Activated naive CD4-positive, alpha-beta T cell treated with anti-CD3 and anti-CD28 coated beads, Interleukin-2, amount 50 U/mL, for 72 hours (primary cell): ENCODE measurements at places on chromosomes 4 and X. TPM values are rescaled to one million over a fixed set of nuclear protein-coding genes. Genes with fewer than 3 reads are reported as not detected.
A peak's percentile ranks its signal among the peaks of the same experiment; 100 is the strongest.

Gene FGFBP1
- not detected for total RNA-seq

Gene HOPX
- total RNA-seq, result 33.5 TPM

Gene SLC25A6
- total RNA-seq, result 645 TPM

Gene SLC25A53
- 8.1 TPM for total RNA-seq

Gene HDAC8
- 31.2 TPM for total RNA-seq

Gene JAKMIP1
- total RNA-seq, result 7.4 TPM

Gene ADGRG2
- not detected for total RNA-seq

Gene BEX1
- total RNA-seq, result 0.46 TPM

Gene GC
- not detected for total RNA-seq

Gene PNMA6A
- 0.16 TPM for total RNA-seq

Gene PTCHD1
- not detected for total RNA-seq

Gene CENPI
- total RNA-seq, result 25.4 TPM

DNA sequence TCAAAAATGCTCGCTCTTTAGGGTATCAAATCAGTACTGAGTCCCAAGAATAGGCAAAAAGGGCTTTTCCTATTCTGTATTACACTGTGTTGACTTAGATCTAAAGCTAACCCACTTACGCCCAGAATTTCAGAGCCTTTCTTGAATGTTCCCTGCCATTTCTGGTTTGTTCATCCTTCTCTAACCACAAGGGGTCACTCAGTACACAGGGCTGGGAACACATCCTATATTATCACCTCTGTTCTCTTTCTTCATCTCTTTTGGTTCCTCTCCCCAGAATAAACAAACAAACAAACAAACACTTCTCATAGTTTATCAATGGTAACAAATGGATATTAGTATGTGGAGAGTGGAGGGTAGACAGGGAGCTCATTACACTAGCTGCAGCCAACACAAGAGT, 25.5 kb upstream of the MORC4 start:
- DNase-seq, result no peak

- DNase-seq, result peak; percentile 87
Measured at GRCh38 chrX:12949927-12950656, 24.8 kb upstream of the TMSB4X start.

DNA sequence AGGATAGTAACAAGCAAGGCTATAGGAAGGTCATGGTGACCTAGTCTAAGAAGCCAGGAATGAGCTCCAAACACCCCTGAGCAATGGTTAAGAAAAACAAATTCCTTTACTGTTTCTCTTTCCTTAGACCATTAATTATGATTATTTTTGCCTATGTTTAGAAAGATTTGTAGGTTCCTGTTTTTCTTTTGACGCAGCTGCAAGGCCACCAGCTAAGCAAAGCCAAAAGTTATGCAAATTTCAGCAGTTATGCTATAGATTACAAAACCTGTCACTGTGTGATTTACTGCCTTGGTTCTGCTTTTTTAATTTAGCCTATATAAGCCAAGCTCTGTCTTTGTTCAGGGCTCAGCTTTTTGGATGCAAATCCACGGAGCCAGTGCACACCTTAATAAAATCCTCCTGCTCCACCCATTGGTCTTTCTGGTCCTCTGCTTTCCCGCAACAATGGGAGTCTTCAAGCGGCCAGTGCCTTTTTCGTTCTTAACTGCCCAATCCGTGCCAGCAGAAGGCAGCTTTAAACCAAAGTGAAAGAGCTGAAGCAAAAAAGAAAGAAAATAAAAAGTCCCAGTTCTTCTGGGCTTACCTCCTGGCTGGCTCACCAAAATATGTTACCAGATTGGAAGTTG, 1.4 kb upstream of the CEP135 start:
- DNase-seq, result no peak

DNA sequence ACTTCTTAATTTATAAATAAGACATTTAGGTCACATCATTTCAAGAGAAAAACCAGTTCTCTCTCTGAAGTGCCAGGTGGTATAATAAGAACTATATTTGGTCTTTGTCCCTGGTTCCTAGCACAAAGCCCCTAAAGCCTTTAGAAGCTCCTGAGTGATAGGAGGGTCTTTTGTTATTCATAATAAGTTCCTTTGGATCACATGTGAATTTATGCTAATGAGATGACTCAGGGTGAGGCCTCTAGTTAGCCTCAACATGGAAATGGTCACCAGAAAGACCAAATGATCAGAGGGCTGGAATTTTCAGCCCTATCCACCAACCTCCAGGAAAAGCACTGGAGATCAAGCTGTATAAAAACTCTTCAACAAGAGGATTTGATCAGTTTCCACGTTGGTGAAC, 68.1 kb upstream of the BLTP1 start:
- DNase-seq, result no peak

DNA sequence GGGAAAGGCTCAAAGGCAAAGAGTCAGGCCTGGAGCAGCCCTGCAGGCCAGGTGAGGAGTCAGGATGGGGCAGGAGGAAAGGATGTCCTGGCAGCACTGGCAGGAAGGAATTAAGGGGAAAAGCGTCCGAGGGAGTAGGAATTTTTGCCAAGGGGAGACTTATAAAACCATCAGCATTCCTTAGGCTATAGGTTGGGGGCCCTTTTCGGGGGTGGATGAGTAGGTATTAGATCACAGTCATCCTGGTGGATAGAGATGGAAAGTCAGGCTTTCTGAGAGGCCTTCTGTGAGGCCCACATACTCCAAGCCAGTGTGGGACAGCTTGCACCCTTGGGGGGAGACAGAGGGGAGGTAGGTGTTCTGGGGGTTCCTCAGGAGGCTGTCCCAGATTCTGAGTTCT, 12.3 kb downstream of the STARD8 start:
- no peak for DNase-seq

- no peak for DNase-seq
Measured at GRCh38 chr4:169079942-169080827, 70.1 kb upstream of the CBR4 start.

GRCh38 chrX:54922547-54922946, 1.9 kb downstream of the TRO start:
- DNase-seq, result no peak

- DNase-seq, result no peak
Measured at GRCh38 chr4:152160225-152160800, 375.6 kb downstream of the FBXW7 start.

GRCh38 chr4:104486716-104487504, 7.8 kb downstream of the CXXC4 start:
- no peak for DNase-seq

DNA sequence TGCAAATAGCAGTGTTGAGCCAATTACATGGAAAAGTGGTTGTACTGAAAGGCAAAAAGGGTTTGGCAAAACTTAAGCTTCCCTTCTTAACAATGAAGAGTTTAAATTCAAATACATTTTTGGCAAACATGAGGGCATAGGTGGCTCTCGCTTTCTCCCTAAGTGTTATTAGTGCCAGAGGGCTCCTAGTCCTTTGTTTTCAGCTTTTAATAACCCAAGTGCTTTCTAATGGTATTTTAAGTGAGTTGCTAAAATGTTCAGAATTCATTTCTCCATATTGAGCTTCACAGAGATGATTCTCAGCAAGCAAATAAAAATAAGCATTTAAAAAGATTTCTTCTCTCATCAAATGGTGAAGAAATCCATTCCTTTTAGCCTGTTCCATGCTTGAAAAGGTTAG, 123.7 kb downstream of the HS6ST2 start:
- no peak for DNase-seq

GRCh38 chrX:107712231-107713202, 63.1 kb downstream of the TSC22D3 start:
- DNase-seq, result no peak

DNA sequence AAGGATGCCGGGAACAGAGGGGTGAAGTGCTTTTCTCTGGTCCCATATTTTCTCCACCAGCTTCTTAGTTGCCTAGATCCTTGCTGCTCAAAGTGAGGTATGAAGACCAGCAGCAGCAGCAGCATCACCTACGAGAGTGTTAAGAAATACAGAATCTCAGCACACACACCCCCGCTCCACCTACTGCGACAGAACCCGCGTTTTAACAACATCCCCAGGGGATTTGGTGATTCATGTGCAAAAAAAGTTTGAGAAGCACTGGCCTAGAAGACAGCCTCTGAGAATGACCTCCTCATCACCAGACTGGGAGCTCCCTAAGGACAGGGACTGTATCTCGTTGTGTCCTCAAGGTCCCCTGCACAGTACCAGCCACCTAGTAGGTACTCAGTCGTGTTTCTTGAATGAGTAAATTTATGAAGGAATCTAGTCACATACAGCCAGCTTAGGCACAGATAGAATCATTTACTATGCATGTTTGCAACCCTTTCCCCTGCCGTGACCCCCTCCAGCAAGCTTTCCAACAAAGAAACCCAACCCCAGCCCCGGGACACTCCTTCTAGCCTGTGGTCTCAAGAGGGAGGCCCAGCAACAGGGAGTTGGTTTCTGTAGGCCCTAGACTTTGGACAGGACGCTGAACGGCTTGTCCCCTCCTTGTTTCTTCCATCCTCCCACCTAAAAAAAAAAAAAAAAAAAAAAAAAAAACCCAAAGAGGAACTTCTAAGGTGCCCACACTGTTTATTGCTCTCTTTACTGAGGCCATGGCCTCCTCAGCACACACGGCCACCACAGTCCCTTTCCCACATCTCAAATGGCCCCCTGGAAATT, 21.5 kb downstream of the RTL5 start:
- no peak for DNase-seq

DNA sequence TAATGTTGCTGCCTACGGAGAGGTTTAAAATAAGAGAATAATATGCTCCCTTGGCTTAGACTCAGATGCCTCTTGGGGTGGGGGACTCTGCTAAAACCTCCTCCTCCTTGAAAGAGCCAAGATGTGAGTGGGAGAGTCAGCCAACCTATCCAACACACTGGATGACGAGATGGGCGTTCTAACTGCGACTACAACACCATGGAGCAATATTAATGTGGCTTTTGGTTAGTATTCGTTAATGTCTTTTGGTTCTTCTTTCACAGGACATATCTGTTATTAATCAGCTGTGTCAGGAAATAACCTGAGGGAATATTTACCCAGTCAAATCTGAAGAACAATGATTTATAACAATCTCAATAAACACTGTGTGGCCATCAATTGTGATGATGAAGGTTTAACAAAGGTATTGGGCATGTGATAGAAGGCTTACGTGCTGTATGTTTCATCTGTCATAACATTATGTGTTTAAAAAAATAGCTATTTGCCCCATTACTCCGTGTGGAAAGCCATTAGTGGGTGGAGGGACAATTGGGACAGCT, 143.5 kb upstream of the FTHL17 start:
- DNase-seq, result no peak

GRCh38 chr4:78057135-78057599, at the start of gene FRAS1:
FRAS1 (plus strand) TSS chr4:78057323; CDS start chr4:78058010, 687 bp downstream.
- peak; percentile 6 for DNase-seq

- DNase-seq, result no peak
Measured at GRCh38 chr4:169070895-169071218, 60.8 kb upstream of the CBR4 start.

GRCh38 chr4:107616838-107617389, 103.1 kb downstream of the PAPSS1 start:
- DNase-seq, result no peak

DNA sequence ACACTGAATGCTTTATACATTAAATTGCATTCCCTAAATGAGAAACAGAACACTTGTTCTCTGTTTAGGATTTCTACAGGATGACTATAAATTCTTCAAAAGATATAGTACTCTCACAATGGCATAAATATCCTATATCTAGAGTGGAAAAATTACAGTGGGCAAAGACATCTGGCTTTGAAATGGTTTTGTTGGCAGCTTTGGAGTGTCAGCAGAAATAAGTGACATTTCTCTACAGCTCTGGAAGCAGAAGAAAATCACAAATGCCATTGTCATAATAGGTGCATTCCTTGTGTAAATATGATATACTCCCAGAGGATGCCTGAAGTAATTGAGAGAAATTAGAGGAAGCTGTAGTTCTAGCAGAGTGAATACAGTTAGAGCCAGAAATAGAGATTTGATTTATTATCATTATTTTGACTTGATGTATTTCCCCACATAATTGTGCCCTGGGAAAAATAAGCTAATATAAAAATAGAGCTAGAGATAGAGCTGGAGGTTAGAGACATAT, 95.9 kb upstream of the GALNTL6 start:
- no peak for DNase-seq

GRCh38 chr4:41718907-41719306, 29.6 kb downstream of the PHOX2B start:
- DNase-seq, result no peak

- no peak for DNase-seq
Measured at GRCh38 chr4:81930506-81931238, 443.1 kb downstream of the HNRNPD start.

DNA sequence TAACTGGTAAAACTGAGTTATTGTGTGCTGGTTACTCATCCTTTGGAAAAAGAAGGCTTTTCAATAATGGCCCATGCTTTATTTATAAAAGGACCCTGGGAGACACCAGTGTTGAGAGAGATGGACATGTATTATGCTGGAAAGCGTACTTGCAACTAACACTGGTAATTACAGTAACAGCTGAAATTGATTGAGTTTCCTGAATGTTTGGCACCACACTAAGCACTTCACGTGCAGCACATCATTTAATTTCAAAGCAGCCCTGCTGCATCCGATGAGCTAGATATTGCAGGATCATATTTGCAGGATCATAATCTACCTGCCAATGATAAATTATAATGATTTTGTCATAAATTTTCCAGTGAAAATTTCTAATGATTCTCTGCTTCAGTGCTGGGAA, 81.5 kb downstream of the QRFPR start:
- DNase-seq, result no peak

- peak; percentile 48 for DNase-seq
Measured at GRCh38 chr4:108172231-108172752, 3.6 kb upstream of the LEF1 start.

- no peak for DNase-seq
Measured at GRCh38 chr4:183286590-183287308, 33.3 kb downstream of the CLDN22 start.

- DNase-seq, result no peak
Measured at GRCh38 chrX:1529328-1529727, 7.7 kb downstream of the P2RY8 start.

- no peak for DNase-seq
Measured at GRCh38 chr4:15327311-15328298, 100.2 kb upstream of the C1QTNF7 start.

- no peak for DNase-seq
Measured at GRCh38 chr4:68462691-68463090, 15.4 kb downstream of the TMPRSS11E start.

DNA sequence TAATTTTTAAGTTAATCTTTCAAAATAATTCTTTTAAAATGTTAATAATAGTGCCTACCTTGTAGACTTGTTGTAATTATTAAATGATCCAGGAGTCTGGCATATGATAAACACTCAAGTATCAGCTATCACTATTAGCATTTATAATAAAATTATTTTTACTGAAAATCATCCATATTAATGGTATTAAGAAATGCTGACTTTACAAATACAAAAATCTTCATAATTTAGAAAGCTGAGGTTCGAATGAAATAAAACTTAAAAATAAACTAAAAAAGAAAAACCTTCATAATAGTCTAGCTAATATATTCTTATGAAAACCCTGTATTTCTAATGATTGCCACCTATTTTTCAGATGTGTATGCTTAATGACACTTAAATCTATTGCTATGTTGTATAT, 5.2 kb downstream of the MGARP start:
- no peak for DNase-seq

GRCh38 chr4:77994194-77994721, 62.9 kb upstream of the FRAS1 start:
- no peak for DNase-seq
